ENCODE measurements at places on chromosomes 7 and 10.

DNA sequence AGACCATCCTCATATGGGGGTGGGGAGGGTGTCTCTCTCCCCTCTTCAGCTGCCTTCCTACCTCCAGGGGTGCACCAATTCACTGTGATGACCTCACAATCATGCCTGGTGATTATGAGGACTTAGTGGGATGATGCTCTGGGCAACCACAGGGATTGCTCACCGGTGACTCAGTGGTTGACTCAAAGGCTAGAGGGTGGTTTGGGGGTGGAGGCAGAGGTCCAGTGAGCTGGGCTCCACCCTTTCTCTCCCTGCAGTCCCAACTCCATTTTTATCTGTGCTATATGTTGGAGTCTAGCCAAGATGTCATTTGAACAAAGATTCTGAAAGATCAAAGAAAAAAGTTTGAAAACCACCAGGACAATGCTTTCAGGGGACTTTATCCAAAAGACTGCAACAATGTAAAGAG lies 286.9 kb downstream of the KCNMA1 start:
- no peak for DNase-seq

- no peak for DNase-seq
Observed at GRCh38 chr7:14902589-14903067, at the start of gene DGKB. DGKB (minus strand) TSS chr7:14902751.

DNA sequence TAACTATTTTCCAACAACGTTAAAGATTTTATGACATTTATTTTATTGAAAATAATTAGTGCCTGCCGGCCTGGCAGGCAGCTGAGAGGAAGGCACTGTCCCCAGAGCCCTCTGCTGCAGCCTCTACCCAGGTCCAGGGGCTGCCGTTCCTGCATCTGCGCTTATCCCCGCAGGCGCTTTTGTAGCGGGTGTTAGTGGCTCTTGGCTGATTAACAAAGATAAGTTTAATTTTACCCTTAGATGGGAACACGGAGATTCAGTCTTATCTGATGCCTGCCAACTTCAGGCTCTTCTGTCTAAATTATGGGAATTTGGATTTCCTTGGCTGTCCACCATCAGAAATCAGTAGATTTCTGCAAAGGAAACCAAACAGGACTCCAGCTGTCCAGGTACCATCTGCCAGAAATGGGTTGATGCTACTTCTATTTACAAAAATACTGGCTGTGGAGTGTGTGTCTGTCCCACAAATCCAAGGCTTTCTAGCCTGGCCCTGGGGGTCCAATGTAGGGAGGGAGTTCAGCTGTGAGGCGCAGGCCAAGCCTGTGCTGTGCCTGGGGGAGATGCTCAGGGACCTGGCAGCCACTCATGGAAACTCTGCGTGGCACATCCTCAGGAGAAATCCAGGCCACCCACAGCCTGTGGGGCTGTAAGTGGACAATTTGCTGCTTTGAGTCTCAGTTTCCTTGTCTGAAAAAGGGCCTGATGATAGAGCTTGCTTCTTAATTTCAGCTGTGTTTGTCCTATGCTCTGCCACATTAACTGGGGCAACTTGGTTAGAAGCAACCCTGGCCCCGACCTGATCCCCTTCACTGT lies 62.0 kb upstream of the IGFBP3 start:
- no peak for DNase-seq

DNA sequence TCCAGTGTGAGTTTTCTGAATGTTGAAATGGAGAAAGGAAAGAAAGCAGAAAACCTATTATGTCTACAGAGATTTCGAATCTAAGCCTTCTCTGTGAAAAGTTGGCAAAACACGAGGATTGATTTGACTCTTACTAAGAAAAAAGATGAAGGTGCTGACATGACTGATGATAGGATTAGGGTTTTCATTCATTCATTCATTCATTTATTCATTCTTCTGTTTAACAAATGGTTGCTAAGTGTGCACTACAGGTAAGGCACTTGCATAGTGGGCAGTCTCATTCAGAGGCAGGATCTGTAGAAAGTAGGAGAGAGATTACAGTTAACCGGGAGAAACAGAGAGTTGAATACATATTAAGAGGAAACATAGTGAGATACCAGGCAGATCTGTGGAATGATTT lies 137.1 kb downstream of the ZNF365 start:
- no peak for DNase-seq

GRCh38 chr7:36748017-36748487 lies 23.8 kb upstream of the AOAH start:
- DNase-seq = no peak

- no peak for DNase-seq
Observed at GRCh38 chr10:117464176-117464575, 78.4 kb upstream of the EMX2 start.

Measured in right renal pelvis (tissue), 4 donors.